Right cardiac atrium (tissue), 5 donors: ENCODE measurements at places on chromosomes 6 and 20. TPM values are rescaled to one million over a fixed set of nuclear protein-coding genes. Genes with fewer than 3 reads are reported as not detected.
A peak's percentile ranks its signal among the peaks of the same experiment; 100 is the strongest.

DNA sequence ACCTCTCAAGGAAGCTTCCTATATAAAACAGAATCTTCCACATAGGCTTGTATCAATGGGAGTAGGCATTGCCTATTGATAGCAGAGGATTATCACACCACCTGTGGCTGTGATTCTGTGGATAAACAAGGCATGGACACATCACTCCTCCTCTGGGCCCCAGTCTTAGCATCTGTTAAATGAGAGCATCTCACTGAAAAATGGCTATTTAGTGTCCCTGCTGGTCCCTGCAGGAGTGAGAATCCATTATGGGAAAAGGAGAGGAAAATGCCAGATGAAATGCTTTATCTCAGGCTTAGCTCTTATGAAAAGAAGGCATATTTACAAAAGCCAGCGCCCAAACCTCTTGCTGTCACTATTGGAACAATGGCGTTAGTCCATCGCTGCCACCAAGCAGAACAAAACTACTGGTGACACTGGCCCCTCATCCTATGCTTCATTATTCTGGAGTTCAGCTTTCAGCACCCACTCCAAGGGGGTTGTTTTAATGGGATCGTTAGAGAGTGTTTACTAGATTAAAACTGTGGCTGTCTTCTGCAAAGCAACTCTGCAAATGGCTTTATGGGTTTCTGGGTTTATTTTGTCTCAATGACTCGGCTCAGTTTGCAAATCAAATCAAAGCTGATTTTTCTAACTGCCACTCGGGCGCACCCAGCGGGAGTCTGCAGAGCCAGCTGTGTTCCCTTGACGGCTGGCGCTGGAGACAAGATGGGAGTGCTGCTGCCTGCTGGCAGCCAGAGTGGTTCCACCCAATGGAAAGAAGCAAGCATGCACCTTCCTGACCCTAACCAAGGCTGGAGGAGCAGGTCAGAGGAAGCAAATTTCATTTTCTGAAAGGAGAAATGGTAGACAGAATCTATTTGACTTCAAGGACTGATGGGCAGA, 658.8 kb upstream of the CHD6 start:
- DNase-seq, result no peak

DNA sequence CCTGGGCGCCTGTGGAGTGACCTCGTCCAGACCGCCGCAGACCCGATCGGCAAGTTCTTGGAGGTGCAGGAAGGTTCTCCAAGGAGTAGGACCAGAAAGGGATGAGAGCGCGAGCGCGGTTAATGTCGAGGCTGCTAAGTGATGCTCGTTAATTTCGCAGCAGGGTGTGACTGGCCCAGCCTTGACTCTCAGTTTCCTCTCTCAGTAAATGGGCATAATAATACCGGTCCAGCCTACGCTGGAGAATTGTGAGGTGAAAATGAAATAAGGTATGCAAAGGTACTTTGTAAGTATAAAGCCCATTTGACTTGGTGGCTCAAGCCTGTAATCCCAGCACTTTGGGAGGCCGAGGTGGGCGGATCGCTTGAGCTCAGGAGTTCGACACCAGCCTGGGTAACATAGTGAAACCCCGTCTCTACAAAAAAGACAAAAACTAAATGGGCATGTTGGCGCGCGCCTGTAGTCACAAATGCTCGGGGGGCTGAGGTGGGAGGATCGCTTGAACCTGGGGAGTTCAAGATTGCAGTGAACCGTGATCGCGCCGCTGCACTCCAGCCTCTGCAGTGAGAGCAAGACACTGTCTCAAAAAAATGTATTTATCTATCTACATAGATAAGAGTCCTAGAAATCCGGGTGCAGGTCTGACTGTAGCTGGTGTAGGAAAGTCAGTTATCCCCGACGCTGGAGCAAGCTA, 634 bp upstream of the BTBD9 start:
- DNase-seq, result no peak

GRCh38 chr6:112241820-112242429, 12.4 kb downstream of the LAMA4 start:
- DNase-seq, result no peak

GRCh38 chr20:51461306-51461705, 81.2 kb downstream of the NFATC2 start:
- no peak for DNase-seq

- DNase-seq, result peak; percentile 46
Observed at GRCh38 chr6:11043378-11043960, 636 bp downstream of the ELOVL2 start.

DNA sequence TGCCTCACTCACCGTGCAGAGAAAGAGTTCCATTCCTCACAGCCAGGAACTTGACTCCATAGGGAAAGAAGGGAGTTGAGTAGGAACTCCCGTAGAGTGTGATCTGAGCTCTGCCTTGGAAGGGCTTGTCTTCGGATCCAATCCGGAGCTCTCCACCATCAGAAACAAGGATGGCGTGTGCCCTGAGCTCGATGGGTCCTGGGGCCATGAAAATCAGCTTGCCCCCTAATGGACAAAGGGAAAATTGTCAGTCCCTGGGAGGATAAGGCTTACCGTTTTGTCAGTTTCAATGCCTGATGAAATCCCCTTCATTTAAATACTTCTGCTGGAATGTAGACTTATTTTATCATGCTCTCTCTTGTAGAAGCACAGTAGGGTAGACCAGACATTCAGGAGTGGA, 153.3 kb downstream of the PKHD1 start:
- no peak for DNase-seq

- no peak for DNase-seq
Observed at GRCh38 chr6:2643935-2644539, 106.7 kb downstream of the MYLK4 start.

DNA sequence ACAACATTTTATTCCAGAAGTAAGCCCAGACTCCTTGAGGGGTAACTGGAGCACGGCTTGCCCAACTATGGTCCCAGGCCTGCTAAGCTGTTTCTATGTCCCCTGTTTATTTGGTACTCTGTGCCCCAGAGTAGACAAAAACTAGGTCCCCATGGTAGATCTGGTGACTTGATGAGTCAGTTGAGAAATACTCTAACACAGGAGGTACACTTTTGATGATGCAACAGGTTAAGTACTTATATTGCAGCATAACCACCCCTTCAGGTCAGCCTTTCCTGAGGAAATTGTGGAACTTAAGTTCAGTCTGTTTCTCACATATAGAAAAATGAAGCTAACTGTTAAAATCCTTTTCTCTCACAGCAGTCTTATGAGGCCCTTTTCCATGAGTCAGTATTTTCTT, 19.6 kb downstream of the TTPAL start:
- DNase-seq, result no peak

DNA sequence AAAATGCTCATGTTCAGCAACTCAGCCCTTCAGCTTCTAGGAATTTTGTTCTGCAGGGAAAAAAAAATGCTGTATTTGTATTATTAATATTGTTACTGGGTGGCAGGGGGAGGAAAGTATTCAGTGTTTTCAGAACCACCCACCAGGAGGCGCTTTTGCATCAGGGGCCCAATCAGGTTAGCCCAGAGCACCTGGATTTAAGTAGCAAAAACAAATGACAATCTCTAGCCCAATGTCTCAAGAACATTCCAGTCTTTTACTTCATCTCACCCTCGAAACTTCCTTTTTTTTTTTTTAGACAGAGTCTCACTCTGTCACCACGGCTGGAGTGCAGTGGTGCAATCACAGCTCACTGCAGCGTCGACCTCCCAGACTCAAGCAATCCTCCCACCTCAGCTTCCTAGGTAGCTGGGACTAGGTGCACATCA, 635 bp upstream of the C20orf203 start:
- no peak for DNase-seq

DNA sequence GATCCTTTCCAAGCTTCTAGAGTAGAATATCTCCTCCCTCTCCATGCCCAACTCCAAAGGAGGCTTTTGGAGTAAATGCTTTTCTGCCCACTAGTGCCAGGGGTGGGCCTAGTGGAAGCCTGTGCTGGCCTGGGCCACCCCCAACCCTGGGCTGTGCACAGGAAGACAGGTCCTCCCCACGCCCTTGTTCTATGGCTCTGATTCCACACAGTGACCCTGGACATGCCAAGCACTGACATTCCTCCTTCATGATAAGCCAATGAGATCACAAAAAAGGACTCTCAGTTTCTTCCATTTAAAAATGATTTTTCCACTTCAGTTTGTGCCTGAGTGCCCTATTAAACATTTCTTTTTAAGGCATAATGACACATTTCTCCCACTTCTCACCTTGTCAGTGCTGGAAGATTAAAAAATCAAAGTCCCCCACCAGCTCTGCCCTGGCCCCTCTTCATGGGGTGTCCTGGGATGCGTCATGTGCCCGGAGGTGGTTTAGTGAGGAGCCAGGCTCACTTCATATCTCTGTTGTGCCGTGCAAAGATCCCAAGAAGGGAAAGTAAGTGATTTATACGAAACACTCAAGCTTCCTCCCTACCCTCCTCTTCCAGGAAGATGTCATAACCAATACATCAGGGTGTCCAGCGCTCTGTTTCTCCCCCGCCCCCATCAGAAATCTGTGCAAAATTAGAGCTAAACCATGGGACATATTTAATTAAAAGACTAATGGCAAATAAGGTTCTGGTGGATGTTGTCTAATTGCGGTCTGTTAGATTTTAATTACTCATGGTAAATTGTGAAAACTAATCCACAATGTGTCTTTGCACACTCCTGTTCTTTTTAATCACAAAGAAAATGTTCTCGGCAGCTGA, 255.0 kb downstream of the NRN1 start:
- no peak for DNase-seq

DNA sequence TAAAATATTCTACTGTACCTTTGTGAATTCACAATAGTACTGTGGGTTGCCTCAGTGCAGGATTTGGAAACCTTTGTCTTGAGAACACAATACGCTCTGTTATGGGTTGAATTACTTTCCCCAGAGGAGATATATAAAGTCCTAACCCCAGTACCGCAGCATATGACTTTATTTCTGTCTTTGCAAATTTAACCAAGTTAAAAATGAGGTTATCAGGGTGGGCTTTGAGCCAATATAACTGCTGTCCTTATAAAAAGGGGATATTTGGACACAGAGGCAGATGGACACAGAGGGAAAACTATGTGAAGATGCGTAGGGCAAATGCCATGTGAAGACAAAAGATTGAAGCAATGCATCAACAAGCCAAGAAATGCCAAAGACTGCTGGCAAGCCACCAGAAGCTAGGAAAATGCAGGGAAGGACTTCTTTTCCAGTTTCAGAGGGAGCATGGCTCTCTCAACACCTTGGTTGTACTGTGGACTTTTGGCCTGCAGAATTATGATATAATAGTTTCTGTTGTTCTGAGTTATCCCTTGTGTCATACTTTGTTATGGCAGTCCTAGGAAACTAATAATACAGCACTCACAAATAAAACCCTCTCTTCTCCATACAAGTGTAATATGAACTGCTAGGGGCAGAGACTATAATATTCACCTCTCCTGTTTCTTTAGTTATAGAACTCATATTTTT, 292.6 kb upstream of the SPTLC3 start:
- DNase-seq, result no peak

DNA sequence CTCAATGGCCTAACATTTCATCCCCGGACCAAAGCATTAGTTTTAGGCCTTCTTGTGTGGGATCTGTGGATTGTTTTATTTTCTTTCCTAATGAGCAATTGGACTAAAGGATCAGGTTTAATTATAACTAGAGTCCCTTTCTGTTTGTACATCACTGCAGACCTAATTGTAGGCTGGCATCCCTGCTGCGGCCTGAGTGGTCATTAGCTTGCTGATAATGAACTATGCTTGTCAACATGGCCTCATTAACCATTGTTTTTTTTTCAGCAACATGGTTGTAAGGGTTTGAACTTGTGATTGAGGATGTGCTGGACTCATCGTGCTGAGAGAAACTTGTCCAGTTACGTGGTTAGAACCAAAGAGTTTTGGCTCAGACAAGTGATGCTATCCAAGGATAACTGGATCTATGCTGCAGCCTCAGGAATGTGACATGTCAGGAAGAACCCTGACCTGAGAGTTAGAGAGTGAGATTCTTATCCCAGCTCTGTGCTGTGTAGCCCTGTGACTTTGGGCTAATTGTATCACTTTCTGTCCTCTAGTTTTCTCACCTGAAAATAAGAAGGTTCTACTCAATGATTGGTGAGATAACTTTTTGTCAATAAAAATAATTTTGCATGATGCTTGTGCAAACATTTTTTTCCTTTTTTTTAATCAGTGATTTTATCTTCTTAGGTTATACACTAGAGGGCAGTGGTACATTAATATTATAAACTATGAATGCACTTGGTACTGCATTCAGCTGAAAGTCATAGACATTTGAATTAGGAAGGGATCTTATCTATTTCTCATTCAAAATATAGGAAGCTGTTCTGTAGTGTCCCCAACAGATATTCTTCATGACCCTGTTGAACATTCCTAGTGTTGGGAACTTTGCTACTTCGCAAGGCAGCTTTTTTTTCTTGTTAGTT, 140.9 kb downstream of the RNF144B start:
- no peak for DNase-seq

GRCh38 chr6:37798436-37799262, 20.9 kb upstream of the ZFAND3 start:
- no peak for DNase-seq

GRCh38 chr20:63696628-63697356, at the start of gene TNFRSF6B:
TNFRSF6B (plus strand) TSS chr20:63696652; CDS start chr20:63696768, 116 bp downstream.
- DNase-seq, result peak; percentile 71

Gene BPIFB1
- not detected for total RNA-seq

Gene MDC1
- total RNA-seq, result 26.6 TPM

Gene B3GAT2
- total RNA-seq, result not detected

Gene KCNK16
- not detected for total RNA-seq

Gene NFATC2
- 8.2 TPM for total RNA-seq

Gene CUL9
- 18.7 TPM for total RNA-seq

Gene CRISP2
- not detected for total RNA-seq

Gene KHDC1
- total RNA-seq, result 1.4 TPM

Gene DOK5
- 16.0 TPM for total RNA-seq

Gene CDH4
- total RNA-seq, result 1.0 TPM

Gene ACSS1
- 32.5 TPM for total RNA-seq

Gene CNKSR3
- total RNA-seq, result 21.1 TPM

Gene COL9A3
- 5.7 TPM for total RNA-seq
